ENCODE measurements at places on chromosomes 12 and 14.

DNA sequence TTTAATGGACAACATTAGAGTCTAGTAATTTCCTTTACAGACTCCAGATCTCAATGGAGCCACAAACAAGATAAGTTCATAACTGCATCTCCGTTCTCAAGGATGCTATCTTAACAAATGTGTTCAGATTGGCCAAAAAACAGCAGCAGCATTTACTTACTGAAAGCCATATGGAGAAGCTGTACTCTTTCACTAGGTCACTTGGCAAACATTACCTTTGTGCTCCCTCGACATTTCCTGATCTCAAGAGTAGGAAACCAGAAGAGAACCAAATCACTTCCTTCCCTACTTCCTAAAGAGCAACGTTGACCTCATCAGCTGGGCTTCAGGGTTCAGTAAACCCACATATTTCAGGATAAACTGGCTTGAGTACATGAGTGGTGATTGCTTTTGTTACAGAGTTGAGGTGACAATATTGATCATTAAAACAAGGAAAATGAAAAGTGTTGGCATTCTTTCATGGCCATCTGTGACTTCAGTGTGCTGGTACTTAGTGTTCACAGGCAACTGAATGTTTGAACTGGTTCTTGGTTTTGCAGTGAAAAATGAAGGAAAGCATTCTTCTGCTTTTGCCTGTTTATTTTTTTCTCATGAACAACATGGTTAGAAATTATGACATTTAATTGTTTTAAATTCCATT, 449.6 kb downstream of the TMEM117 start:
- DNase-seq = no peak

DNA sequence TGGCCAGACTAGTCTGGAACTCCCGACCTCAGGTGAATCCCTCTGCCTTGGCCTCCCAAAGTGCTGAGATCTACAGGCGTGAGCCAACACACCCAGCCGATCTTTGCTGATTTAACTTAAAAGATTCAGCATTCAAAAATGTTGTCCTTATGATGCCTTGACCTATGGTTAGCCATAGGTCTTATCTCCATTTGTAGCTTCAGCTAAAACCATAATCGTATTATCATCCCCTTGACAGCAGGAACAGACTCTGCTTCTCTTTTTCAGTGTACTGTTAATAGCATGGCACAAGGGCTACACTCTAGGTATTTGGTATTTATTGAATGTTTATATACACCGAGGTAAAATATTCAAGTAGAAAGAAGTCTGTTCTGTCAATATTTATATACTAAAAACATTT, 15.3 kb downstream of the CCDC62 start:
- DNase-seq = no peak

- DNase-seq = no peak
Observed at GRCh38 chr12:115771065-115771464, 506.4 kb downstream of the MED13L start.

DNA sequence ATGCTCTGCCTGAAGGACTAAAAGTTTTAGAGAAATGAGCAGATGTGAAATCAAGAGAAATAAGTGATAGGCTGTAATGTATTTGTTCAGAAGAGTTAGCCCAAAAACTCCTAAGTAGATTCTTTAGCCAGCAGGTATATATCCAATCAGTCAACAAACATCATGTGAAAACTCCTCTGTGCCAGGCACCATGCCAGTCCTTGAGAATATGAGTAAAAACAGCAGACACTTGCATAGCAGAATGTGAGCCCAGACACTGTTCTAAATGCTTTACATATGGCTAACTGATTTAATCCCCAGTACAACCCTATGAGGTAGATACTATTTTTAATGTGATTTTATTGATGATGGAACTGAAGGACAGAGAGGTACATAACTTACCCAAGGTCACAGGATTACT, 329.8 kb downstream of the PAWR start:
- DNase-seq = no peak

DNA sequence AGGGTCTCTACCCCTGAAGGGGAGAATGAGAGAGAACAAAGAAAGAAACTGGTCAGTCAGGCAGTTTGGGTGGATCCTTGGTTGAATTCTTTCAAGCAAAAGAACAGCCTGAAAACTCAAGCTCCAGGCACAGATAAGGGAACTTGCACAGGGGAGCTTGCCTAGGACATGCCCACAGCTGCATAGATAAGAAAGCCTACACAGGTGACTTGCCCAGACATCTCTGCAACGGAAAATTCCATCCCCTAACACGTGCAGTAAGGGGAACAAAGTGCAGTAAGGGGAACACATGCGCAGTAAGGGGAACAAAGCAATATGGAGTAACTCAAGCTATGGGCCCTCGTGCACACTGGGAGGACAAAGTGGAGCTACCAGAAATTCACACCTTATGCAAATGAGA, 540.1 kb upstream of the MIS18BP1 start:
- no peak for DNase-seq

- no peak for DNase-seq
Observed at GRCh38 chr12:104672501-104673265, 215.9 kb downstream of the CHST11 start.

DNA sequence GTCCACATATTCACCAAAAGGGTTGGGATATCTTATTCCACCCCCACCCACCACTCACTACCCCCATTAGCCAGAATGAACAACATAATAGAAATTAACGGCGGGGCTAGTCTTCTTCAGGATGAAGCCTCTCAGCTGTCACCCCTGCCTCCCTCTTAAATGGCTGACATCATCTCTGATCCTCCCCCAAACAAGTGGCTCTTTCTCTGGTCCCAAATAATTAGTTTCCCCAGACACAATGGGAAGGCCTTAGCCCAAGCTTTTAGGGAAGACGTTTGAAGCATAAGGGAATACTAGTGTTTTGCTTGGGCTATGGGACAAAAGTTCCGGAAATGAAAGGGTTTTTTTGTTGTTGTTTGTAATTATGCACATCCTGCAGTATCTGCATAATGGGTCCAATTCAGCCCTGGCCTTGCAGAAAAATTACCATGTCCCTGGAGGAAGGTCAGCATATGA, 13.8 kb downstream of the STON2 start:
- DNase-seq = no peak

DNA sequence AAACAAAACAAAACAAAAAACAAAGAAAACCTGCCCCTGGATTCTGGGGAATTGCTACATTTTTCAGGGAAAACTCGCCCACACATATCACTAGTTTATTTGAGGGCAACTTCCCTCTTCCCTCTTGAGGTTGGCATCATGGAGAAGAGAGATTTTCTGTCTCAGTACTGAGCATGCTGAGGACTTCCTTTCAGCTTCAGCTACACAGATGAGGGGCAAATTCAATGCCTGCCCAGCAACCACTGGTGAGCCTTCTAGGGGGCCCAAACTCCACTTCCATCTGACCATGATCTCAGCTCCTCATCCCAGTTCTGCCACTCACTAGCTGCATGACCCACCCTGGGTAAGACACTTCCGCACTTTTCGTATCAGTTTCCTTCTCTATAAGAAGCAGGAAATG, 63.1 kb upstream of the SCN8A start:
- DNase-seq = no peak

GRCh38 chr12:48017496-48017895, 13.2 kb upstream of the COL2A1 start:
- DNase-seq = no peak

DNA sequence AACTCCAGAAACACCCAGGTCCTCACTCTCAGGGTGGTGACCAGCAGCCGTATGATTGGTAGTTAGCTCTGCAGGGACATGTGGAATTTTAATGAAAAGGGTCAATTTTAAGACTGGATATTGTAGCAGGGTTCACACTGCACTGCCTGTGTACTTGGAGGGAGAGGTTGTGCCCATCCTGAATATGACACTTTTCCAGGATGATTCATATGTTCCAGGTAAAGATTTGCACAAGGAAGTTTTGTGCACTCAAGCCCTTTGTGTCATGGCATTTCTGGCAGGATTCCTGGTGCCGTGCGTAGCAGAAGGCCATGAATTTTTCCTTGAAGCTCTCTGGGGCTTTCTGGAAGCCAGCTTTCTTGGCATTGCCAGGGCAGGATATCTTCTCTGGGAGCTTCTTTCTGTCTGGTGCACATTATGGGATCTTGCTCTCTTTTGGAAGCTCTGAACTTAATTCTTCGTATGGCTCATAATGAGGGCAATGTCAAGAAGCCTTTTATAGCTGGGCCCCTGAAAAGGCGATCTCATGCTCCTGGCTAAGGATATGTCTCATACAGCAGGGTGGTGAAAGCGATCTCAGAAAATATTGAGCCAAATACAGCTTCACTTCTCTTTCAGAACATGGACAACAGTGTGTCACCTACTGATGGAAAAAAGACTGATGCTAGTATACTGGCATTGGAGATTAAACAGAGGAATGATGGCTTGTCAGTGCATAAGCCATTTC, 1133.9 kb downstream of the AACS start:
- no peak for DNase-seq
